ENCODE measurements at places on chromosomes 7 and 10. TPM values are rescaled to one million over a fixed set of nuclear protein-coding genes. Genes with fewer than 3 reads are reported as not detected.

Gene DEPP1
- not detected for total RNA-seq

Gene NKX1-2
- total RNA-seq, result not detected

Gene GATA3
- 54.0 TPM for total RNA-seq

Gene ARHGEF35
- total RNA-seq, result 4.4 TPM

Gene HYAL4
- not detected for total RNA-seq

Gene PPP1R17
- not detected for total RNA-seq

Gene GLCCI1
- total RNA-seq, result 30.5 TPM

Gene GUSB
- 53.3 TPM for total RNA-seq

Gene C10orf71
- total RNA-seq, result not detected

Gene LEP
- 0.10 TPM for total RNA-seq

Gene FAM25A
- not detected for total RNA-seq

Gene BCL7B
- total RNA-seq, result 57.3 TPM

Gene GPR15LG
- total RNA-seq, result not detected

Gene BCAP29
- 10.5 TPM for total RNA-seq

Gene ASCC1
- 24.2 TPM for total RNA-seq

Gene C10orf67
- not detected for total RNA-seq

Gene HEPACAM2
- total RNA-seq, result 0.32 TPM

Gene COL17A1
- total RNA-seq, result not detected

Gene STEAP2
- not detected for total RNA-seq

Gene ANKRD30A
- total RNA-seq, result not detected

Gene UNCX
- total RNA-seq, result not detected

Gene JCAD
- total RNA-seq, result not detected

Gene GPRIN2
- total RNA-seq, result not detected

Gene FLNC
- 0.03 TPM for total RNA-seq

Gene NRCAM
- total RNA-seq, result 7.5 TPM

Gene TSPAN12
- total RNA-seq, result not detected

Gene LBX1
- not detected for total RNA-seq

Gene MOGAT3
- not detected for total RNA-seq

Gene EN2
- not detected for total RNA-seq

Gene CCL24
- total RNA-seq, result not detected

Gene TMEM176B
- total RNA-seq, result not detected

Gene CRHR2
- not detected for total RNA-seq

Gene EBLN1
- not detected for total RNA-seq

Gene IFIT1B
- not detected for total RNA-seq

Gene STEAP4
- total RNA-seq, result not detected

Gene MACROH2A2
- total RNA-seq, result 4.0 TPM

Gene AGAP9
- 14.8 TPM for total RNA-seq

Gene SEMA3D
- total RNA-seq, result not detected

Measured in naive thymus-derived CD4-positive, alpha-beta T cell (primary cell).